ENCODE measurements at places on chromosomes 2 and 18.

DNA sequence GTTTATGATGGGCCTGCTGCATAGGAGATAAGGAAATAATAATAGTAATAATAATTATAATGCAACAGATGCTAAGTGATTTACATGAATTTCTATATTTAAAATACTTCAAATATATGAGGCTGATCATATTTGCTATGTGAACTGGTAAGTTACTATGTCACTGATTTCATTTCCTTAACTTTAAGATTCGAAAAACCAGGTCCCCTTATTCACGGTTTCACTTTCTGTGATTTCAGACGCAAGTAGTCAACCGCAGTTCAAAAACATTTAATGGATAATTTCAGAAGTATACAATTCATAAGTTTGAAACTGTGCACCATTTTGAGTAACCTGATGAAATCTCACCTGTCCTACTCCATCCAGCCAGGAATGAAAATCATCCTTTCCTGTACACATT, 1697.1 kb upstream of the LRRTM1 start:
- no peak for DNase-seq

DNA sequence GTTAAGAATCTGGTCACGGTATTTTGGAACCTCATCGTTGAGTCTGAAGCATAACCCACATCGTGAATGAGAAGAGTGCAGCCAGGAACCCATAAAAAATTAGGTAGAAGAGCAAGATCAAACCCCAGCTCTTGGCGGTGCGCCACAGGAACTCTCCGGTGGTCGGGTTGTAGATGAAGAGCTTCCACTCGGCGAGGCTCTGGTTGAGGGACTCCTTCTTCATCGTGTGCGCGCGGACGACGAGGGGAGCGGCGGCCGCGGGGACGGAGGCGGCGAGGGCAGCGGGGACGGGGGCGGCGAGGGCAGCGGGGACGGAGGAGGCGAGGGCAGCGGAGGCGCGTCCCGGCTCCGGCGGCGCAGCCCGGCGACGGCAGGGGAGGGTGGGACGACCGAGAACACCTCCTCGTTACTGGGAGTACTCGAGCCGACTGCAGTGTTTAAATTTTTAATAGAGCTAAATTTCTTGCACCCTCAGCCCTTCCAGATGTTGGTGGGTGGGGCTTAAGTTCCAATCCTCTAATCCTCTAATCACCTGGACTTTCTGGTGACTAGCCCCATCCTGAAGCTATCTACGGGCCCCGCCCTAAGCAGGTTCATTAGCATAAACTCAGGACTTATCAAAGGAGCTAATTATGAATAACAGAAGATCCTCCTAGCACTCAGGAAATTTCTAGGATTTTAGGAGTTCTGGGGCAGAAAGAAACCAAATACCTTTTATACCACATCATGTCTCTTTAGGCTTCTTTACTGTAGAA, 20.4 kb upstream of the PAPOLG start:
- no peak for DNase-seq

DNA sequence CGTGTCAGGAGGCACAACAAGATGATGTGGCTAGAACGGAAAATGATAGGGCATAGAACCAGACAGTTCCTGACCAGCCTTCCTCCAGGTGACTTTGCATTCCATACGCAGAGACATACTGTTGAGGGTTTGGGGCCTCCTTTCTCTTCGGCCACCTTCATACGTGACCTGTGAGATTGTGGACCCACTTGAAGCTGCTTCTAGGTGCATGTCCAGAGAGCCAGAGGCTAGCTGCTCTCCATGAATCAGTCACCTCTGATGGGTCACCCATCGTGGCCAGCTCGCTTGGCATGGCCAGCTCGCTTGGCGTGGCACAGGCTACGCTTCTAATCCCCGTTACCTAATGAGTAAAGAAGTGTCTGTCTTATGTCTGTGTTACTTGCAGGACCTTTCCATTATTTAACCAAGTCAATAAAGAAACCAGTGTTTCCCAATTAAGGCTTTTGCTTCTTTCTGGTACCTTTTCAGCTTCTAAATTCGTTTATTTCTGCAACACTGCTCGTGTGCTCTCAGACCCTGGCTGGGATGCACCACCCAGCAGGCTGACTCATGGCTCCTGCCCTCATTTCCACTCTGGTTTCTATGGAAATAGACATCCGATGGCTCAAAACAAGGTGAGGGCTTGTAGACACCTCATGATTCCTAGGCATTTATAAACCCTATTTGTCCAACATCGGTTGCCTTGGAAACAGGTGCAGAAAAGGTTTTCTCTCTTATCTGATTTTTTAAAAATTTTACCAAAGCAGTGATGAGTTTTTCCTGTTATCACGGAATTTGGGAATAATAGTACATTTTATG, 86.7 kb upstream of the B3GNT7 start:
- no peak for DNase-seq

- DNase-seq = no peak
Measured at GRCh38 chr2:225416616-225417367, 17.3 kb downstream of the NYAP2 start.

- DNase-seq = no peak
Measured at GRCh38 chr2:195445639-195446038, 211.4 kb upstream of the SLC39A10 start.

GRCh38 chr2:12207491-12207890, 461.1 kb downstream of the LPIN1 start:
- DNase-seq = no peak
